ENCODE measurements at places on chromosomes 6 and 20.

DNA sequence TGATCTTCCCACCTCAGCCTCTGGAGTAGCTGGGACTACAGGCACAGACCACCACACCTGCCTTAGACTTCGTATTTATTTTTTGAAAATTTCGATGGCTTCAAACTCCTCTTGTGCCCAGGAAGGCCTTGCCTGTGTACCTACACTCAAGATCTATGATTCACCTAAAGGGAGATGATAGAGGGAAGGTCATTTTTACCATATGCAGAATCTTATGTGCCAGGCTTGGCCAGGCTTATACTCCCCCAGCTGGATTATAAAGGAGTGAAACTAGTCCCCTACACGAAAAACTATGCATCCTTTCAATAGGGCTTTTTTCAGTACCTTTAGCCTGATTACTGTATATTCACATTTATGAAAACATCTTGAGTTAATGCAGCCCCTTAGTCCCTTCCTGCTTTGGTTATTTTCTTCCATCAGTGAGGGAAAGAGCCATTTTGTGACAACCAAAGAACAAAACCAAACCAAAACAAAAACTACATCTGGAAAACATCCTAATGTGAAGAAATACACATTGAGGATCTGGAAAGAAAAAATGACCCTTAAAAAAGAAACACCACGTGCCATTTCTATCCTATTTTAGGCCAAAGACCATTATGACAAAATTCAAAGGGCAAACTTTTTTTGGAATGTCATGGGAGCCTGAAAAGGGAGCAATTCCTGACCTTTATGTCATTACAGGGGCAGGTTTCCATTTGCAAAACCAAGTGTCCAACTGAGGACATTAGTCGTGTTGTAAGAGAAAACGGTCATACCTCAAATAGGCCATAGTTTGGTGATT, 34.7 kb downstream of the RIPOR2 start:
- no peak for DNase-seq

- DNase-seq, result no peak
Measured at GRCh38 chr6:58113960-58114359, 796.5 kb downstream of the PRIM2 start.

DNA sequence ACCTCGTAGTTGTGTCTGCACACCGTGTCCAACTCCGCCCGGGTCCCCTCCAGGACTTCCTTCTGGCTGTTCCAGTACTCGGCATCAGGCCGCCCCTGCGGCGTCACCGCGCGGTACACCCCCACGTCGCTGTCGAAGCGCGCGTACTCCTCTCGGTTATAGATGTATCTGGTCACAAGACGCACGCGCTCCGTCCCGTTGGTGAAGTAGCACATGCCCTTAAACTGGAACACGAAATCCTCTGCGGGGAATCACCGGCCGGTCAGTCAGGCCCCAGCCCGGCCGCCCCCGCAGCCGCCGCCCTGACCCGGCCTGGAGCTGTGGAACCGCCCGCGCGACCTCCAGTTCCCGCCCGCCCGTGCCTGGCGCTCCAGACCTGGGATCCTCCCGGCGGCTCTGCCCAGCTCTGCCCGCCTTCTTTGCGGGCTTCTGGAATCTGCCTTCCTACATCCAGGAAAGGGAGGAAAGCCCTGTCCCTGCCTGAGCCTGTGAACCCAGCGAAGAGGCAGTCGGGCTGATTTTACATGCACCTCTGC, 1.6 kb downstream of the HLA-DQB1 start:
- DNase-seq, result no peak

GRCh38 chr6:90035047-90035723, 140.9 kb downstream of the GJA10 start:
- no peak for DNase-seq

Data from NCI-H187 treated with DMSO at 0.1 percent for 48 hours (cell line).